Breast epithelium (tissue), 4 donors: ENCODE measurements at places on chromosomes 5 and 9. TPM values are rescaled to one million over a fixed set of nuclear protein-coding genes. Genes with fewer than 3 reads are reported as not detected.
A peak's percentile ranks its signal among the peaks of the same experiment; 100 is the strongest.

DNA sequence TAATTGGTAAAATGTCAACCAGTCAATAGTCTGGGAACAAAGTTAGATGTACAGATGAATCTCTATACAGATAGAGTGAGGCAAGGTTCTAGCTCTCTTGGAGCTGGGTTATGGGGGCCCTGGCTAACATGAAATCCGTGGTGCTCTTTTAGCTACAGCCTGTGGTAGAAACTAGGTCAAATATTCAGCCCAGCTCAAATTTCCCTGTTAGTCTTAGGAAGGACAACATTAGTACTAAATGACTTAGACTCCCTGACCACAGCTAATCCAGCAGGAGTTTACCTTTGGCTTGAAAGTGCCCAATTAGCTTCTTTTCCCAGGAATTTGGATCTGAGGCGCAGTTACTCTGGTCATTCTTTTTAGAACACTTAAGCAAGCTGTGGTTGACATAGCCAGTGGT lies 170.5 kb downstream of the DMRTA1 start:
- no peaks in the 10 kb centered on the region for H3K36me3 ChIP-seq
- H3K4me3 ChIP-seq, result no peak overlapping the region
- DNase-seq, result no peak
- no peaks in the 10 kb centered on the region for H3K27me3 ChIP-seq

GRCh38 chr5:128081111-128081851 lies 2.3 kb upstream of the SLC12A2 start:
- no peak for DNase-seq
- peak overlapping the region; percentile 91 for H3K4me3 ChIP-seq
- H3K36me3 ChIP-seq, result no peaks in the 10 kb centered on the region
- H3K4me1 ChIP-seq, result no peaks in the 10 kb centered on the region

GRCh38 chr9:79007701-79008483 lies 563.9 kb upstream of the TLE4 start:
- DNase-seq, result no peak
- no peaks in the 10 kb centered on the region for H3K36me3 ChIP-seq
- H3K4me3 ChIP-seq, result no peak overlapping the region
- no peaks in the 10 kb centered on the region for H3K4me1 ChIP-seq

GRCh38 chr5:110304176-110304575 lies 422.3 kb downstream of the TMEM232 start:
- DNase-seq, result no peak
- H3K4me1 ChIP-seq, result no peaks in the 10 kb centered on the region
- no peaks in the 10 kb centered on the region for H3K36me3 ChIP-seq
- no peak overlapping the region for H3K27ac ChIP-seq

GRCh38 chr5:139141446-139142204 lies 56.5 kb downstream of the SIL1 start:
- DNase-seq, result peak; percentile 47
- no peaks in the 10 kb centered on the region for H3K36me3 ChIP-seq
- no peak overlapping the region for H3K4me3 ChIP-seq
- H3K27ac ChIP-seq, result peak overlapping the region; percentile 69

DNA sequence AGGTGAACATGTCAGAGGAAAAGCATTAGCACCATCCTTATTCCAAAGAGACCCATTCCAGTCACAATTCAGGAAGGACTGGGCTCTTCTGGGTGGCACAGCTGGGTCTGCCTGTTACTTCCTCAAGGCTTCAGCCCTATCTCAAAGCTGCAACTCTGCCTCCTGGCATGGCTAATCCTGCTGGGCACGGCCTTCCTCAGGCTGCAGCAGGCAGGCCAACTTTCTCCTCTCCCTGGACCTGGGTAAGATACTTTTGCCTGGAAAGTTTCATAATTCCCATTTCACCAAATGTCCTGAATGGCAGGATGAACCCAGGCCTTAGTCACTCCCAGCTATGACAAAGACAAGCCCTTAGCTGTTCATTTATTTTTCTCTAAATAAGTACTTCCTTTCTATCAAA lies 50.1 kb downstream of the MACROH2A1 start:
- no peaks in the 10 kb centered on the region for H3K4me1 ChIP-seq
- no peaks in the 10 kb centered on the region for H3K27me3 ChIP-seq
- H3K4me3 ChIP-seq, result no peak overlapping the region
- no peaks in the 10 kb centered on the region for H3K36me3 ChIP-seq

DNA sequence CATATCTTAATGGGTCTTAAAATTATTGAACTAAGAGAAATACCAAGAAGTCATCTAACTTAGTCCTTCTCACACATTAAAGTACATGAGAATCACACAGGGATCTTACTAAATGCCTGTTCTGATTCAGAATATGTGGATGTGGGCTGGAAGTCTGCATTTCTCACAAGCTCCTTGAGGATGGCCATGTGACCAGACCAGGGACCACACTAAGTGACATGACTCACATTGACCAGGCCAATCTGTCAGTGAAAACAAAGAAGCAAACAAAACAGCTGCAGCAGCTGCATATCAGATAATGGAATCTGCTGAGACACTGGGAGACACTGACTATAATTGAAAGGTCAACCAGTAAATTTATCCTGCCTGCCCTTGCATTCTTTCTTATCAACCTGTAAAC lies 110.5 kb downstream of the ADAMTS12 start:
- no peak overlapping the region for H3K27ac ChIP-seq
- H3K4me3 ChIP-seq, result no peak overlapping the region
- no peaks in the 10 kb centered on the region for H3K4me1 ChIP-seq

GRCh38 chr9:34651876-34652601 lies at the start of gene IL11RA:
Gene IL11RA, plus strand, starts transcription at chr9:34652185. Its CDS starts 3,033 bp downstream, at chr9:34655218.
- H3K36me3 ChIP-seq, result no peaks in the 10 kb centered on the region
- peak; percentile 75 for DNase-seq
- peak within 1 kb of the TSS; percentile 90 for H3K27ac ChIP-seq
- H3K27me3 ChIP-seq, result no peaks in the 10 kb centered on the region

DNA sequence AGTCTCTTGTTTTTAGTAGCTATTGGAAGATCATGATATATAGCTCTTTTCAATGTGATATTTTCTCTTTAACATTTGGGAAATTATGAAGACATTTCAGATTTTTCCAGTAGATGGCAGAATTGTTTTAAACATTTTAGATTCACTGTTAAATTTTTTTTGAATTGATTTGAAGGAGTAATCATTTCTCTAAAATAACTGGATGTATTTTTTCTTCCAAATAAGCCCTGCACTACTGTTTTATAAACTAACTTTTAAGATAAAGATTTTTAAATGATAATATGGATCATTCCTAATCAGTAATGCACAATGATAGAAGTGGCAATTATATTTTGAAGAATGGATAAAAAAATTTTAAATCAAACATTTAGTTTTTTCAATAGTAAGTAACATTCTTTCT lies 14.2 kb downstream of the NDUFAF2 start:
- H3K4me1 ChIP-seq, result no peaks in the 10 kb centered on the region
- no peaks in the 10 kb centered on the region for H3K27me3 ChIP-seq
- H3K36me3 ChIP-seq, result no peaks in the 10 kb centered on the region
- no peak overlapping the region for H3K27ac ChIP-seq
- H3K4me3 ChIP-seq, result no peak overlapping the region
- no peak for DNase-seq

- H3K27me3 ChIP-seq, result no peaks in the 10 kb centered on the region
- H3K4me1 ChIP-seq, result no peaks in the 10 kb centered on the region
- no peak overlapping the region for H3K27ac ChIP-seq
Measured at GRCh38 chr9:20238921-20239320, 383.4 kb downstream of the MLLT3 start.

Gene RLN2
- total RNA-seq, result 6.9 TPM

Gene NTRK2
- 25.9 TPM for total RNA-seq

Gene ROPN1L
- 0.29 TPM for total RNA-seq

Gene CBY3
- total RNA-seq, result not detected

Gene LCN6
- total RNA-seq, result 12.2 TPM

Gene ZFP2
- total RNA-seq, result 6.7 TPM

Gene ANKRD34B
- total RNA-seq, result not detected

Gene MRPL50
- 21.2 TPM for total RNA-seq

Gene TMEM245
- 95.7 TPM for total RNA-seq

Gene NELFB
- 39.2 TPM for total RNA-seq
